ENCODE measurements at places on chromosomes 13 and 19.

DNA sequence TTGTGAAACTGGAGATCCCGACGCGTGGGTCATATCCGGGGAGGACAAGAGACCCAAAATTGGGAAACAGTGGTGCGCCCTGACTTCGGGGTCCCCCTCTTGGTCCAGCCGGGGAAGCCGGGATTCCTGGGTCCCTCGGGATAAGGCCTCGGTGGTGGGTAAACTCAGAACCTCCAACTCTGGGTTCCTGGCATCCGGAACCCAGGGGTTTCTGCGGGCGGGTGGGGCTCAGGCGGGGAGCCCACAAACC is 688 bp downstream of the ZFP36 start:
- no peak for DNase-seq

DNA sequence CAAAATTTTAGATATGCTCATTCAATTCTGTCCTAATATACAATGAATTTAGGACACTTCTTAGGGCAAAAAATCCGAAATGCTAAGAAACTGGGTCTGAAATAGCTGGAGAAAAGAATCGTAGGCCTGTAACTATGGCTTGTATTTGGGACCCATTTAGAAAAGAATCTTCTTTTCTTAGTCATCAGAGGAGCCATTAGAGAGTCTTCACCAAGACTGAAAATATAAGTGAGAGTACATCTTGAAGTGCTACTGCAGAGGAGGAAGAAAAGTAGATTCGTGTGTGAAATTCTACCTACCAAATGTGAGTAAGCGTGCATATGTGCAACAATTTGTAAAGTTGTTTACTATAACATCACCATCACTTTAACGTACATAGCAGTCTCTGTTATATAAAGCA is 8.8 kb upstream of the DACH1 start:
- no peak for DNase-seq

DNA sequence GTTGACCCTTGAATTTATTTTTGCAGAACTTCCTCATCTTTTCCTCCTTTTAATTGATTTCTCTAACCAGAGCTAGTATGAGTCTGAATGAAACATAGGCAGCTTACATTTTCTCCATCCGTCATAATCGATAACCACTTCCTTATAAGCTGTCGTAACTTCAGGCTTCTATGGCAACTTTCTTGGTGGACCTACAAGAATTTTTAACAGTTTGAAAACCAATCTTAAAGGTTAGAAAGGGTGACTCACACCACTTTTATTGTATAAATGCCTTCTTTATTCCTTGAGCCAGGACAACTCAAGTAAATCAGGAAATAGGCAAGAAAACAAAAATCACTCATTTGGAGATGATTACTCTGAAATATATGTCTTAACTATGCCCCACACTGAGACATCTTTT is 105.7 kb upstream of the KL start:
- DNase-seq: no peak

- DNase-seq: no peak
Observed at GRCh38 chr13:66794340-66795031, 435.6 kb downstream of the PCDH9 start.

GRCh38 chr13:20258208-20258962 is 26.3 kb upstream of the GJB6 start:
- no peak for DNase-seq

DNA sequence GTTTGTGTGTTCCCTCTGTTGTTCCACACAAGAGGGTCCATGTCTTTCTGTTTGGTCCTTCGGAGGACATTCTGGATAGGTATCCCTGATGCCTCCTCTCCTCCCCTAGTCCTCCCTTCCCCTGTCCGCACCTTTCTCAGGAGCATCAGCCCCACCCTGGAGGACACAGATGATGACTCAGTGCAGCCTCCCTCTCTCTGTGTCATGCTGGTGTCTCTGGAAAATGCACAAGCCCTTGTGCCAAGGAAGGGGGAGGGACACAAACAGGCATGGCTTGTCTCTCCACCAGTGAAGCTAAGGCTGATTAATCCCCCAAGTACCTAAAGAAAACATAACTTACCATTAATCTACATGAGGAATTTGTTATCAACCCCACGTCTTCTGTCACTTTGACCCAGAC is 16.2 kb upstream of the TNFRSF19 start:
- DNase-seq: no peak

GRCh38 chr13:42277618-42278276 is 5.8 kb downstream of the AKAP11 start:
- DNase-seq: no peak

DNA sequence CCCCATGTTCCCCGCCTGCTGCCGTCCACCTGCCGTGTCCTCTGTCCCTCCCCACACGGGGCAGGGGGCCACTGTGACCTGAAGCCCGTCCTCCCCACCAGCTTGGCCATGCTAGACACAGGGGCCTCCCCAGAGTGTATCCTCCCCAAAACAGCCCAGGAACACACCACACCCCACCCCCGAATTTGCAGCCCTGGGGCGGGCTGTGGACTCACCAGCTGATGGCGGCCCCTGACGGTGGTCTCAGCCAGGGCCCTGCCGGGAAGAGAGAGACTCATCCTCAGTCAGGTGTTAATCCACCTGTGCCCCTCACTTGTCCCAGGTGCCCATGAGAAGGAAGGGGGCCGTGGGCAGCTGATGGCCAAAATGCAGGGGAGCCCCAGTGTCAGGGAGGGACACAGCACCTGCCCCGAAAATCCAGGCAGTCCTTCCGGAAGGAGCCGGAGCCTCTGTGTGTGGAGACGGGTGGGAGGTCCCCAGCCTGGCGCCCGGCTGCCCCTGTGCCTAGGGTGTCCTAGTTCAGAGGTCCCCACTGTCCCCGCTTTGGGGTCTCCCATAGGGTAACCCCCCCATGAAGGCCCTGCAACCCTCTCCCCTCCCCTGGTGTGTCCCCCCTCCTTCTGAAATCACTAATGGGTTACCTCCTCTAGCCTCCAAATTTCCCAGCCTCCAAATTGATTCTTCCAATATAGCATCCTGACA is 39.3 kb upstream of the TCF3 start:
- no peak for DNase-seq

DNA sequence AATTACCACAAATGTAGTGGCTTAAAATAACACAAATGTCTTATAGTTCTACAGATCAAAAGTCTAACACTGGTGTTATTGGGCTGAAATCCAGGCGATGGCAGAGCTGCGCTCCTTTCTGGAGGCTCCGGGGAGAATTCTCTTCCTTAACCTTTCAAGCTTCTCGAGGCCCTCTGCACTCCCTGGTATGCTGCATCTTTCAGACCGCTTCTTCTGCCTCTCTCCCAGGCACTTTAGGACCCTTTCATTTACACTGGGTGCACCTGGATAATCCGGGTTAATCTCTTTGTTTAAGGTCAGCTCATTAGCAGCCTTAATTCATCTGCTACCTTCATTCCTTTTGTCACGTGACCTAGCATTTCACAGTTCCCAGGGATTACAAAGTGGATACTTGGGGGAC is 211.3 kb upstream of the RFC3 start:
- no peak for DNase-seq

GRCh38 chr19:46944918-46945628 is 74.6 kb upstream of the NPAS1 start:
- DNase-seq: no peak

- no peak for DNase-seq
Observed at GRCh38 chr13:112443191-112443994, 67.2 kb downstream of the SPACA7 start.

DNA sequence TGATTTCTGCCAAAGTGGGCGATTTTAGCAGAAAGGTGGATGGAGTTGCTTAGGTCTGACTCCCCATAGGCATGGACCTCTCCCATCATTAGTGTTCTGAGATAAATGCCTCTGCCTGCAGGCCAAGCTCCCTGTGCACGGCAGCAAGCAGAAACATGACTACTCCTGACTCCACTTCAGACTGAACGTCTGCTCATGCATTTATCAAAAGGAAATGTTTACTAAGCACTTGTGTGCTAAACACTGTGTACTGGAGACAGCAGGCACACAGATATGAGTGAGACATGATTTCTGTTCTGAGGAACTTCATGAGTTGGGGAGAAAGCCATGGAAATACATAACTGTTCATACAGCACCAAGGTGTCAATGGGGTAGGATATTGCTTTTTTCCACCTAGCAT is 149.6 kb downstream of the MIPEP start:
- DNase-seq: no peak

- DNase-seq: no peak
Observed at GRCh38 chr13:47326061-47326460, 429.2 kb upstream of the HTR2A start.

DNA sequence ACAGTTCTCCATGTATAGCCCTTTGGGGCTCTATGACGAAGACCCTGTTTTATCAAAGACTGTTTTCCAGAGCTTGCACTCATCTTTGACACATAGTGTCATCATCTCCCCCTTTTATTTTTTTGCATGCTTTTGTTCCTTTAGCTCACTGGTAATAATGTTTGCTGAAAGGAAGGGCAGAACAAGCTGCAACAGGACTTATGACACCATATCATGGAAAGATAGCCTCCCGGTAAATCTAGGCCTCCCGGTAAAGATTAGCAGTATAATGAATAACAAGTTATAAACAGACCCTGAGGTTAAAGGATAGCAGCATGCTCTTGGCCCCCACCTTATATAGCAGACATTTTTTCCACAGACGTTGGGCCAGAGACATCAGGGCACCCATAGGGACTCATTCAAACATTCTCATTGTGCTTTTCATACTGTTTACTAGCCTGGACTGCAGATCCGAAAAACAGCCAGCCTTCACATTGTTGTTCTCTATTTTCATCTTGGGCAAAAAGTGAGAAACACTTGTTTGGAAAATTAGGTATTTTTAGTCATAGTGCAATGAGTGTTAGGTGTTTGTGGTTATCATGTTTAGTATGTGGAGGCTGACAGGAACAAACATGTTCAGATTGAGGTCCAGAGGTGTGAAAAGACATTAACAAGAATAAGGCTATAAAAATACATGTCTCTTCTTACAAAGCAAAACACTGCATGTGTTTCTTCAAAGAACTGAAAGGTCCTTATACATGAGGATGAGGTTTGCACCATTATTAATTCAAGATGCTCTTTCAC is 136.9 kb upstream of the SPRY2 start:
- no peak for DNase-seq

GRCh38 chr19:41816761-41817160 is 20.4 kb downstream of the CEACAM3 start:
- no peak for DNase-seq

GRCh38 chr19:33370783-33371182 is 2.7 kb upstream of the CEBPG start:
- no peak for DNase-seq

GRCh38 chr19:47107953-47108746 is 5.4 kb downstream of the ZC3H4 start:
- no peak for DNase-seq

DNA sequence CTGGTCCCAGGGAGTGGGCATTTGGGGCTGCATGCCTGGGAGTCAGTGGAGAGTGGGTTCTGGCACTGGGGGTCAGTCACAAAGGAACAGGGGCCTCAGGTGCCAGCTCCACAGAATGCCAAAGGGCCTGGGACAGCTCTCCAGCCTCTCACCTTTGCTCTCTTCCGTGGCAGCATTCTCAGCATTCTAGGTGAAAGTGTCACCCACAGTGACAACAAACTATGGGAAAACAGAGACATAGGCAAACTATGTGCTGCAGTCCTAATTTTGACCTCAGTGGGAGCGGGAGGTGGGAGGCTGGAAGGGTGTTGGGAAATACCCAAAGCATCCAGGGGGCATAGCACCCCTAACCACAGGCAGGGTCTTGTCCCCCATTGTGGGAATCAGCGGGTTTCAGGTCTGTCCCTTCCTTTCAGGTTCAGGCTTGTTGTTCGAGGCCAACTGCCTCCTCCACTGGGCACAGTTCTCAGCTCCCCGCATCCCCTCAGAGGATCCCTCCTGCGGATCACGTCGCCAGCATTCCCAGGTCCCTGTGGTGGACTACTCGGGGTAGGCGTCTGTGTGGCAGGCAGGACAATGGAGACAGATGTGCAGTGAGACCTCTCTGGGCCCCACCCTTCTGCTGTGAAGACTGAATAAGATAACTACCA is 52.4 kb downstream of the TSHZ3 start:
- no peak for DNase-seq

- DNase-seq: no peak
Observed at GRCh38 chr19:17358395-17358794, 18.7 kb downstream of the PLVAP start.

GRCh38 chr13:31950111-31950815 is 81.3 kb upstream of the FRY start:
- no peak for DNase-seq

GRCh38 chr13:102702965-102703725 is 8.3 kb upstream of the METTL21C start:
- DNase-seq: no peak

Measured in stimulated activated CD4-positive, alpha-beta T cell treated with anti-CD3 and anti-CD28 coated beads, Interleukin-4, amount 100 ng/mL, for 24 hours (primary cell).